ENCODE measurements at places on chromosomes 7 and 10.
A peak's percentile ranks its signal among the peaks of the same experiment; 100 is the strongest.

- no peak for DNase-seq
These were observed 240.6 kb downstream of the VTI1A start for GRCh38 chr10:112687647-112688046.

DNA sequence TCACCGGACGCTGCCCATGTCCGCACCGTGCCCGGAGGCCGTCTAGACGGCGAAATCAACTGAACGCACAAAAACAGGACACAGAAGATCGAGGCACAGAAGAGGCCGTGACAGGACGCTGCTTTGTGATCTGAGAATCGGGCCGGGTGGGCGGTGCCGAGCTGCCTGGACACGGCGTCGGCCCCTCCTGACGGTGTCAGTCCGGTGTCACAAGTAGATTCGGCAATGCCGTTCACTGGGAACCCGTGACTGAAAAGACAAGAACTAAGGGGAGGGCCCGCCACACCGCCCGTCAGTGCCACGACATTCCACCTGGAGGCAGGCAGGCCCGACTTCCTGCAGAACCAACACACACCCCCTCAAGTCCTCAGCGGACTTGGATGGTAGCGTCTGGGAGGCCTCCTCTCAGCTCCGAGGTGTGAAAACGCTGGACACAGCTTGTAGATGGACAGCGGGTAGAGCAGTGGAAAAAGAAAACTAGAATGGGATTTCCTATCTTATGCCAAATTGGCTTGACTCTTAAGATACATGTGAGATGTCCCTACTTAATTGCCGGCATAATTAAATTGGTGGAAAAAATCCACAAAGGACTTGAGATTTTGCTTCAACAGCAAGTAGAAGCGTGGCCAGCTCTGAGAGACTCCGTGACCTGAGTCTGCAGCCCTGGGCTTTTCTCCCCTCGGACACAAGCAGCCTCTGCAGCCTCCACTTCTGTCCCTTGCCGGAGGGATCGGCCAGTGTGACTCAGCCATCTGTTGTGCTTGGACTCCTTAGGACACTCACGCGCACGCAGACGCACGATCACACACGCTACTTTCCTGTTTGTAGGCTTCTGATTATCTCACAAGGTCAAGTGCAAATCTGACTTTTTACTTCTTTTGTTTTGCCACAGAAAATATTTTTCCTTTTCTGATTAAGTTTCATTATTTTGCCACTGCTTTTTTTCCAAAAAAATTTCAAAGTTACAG is 269.0 kb downstream of the DIP2C start:
- DNase-seq, result no peak

GRCh38 chr7:28815928-28816373 is 142.2 kb downstream of the TRIL start:
- no peak for DNase-seq

GRCh38 chr10:45463244-45464116 is 89.5 kb downstream of the ALOX5 start:
- no peak for DNase-seq

- no peak for DNase-seq
These were observed 689 bp upstream of the GTPBP4 start for GRCh38 chr10:987620-987869.

DNA sequence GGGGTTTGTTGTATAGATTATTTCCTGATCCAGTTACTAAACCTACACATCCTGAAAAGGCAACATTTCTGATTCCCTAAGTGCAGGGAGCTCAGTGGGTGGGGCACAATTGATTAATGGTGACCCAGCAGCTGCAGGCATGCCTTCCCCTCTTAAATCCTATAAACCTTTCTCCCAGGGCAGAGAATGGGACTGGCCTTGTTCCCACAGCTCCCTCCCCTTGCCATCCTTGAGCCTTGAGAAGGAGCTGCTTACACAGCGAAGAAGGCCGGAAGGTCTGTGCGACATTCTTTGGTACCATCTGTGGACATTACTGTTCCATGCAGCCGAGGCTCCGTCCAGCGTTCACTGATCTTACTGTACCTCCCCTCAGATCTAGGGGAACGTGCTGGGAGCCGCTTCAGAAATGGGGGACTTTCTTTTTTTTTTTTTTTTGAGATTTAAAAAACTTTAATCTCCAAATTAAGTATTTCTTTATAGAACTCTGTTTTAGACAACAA is 14.3 kb downstream of the KLF6 start:
- DNase-seq, result peak; percentile 34

- DNase-seq, result no peak
These were observed 953.3 kb downstream of the XPNPEP1 start for GRCh38 chr10:108970016-108970415.

GRCh38 chr10:661597-662222 is 27.8 kb downstream of the DIP2C start:
- DNase-seq, result no peak

DNA sequence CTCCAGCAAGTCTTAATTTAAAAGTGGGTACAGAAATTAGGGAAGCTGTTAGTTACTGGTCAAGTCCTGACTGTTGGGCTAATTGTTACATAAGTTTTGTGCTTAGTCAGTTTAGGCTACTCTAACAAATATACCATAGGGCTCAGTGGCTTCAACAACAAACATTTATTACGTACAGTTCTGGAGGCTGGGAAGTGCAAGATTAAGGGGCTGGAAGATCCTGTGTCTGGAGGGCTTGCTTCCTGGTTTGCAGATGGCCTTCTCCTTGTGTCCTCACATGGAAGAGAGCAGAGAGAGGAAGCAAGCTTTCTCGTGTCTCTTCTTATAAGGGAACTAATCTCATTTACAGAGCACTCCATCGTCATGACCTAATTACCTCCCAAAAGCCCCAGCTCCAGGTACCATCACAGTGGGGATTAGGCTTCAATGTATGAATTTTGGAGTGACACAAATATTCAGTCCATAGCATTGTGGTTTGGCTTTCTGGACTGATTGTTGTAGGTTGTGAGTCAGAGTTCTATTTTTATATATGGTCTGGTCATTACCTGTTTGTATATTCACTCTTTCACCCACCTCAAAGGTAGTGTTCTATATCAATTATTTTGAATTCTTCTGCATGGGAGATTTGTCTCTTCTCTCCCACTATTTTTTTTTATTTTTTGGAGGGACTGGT is 17.1 kb downstream of the ST7 start:
- DNase-seq, result no peak

DNA sequence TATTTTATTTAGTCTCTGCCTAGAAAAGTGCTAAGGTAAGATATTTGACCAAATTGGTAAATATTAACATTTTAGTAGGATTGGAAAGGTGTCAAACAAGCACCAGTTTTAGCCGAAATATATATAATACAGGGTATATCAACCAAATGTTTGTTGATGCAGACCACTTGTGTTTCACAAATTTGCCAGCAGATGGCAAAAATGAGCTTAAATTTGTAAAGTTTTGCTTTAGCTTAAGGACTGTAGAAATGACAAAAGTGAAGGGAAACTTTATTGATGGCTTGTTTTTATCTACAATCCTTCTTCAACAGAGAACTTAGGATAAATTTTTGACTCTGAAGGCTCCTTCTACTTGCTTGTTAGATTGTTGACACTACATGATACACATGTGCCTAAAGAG is 4.8 kb upstream of the POLR1F start:
- peak; percentile 68 for DNase-seq

GRCh38 chr10:79209340-79209739 is 137.9 kb upstream of the PPIF start:
- DNase-seq, result no peak

GRCh38 chr10:11396311-11396955 is 215.0 kb downstream of the USP6NL start:
- DNase-seq, result no peak

DNA sequence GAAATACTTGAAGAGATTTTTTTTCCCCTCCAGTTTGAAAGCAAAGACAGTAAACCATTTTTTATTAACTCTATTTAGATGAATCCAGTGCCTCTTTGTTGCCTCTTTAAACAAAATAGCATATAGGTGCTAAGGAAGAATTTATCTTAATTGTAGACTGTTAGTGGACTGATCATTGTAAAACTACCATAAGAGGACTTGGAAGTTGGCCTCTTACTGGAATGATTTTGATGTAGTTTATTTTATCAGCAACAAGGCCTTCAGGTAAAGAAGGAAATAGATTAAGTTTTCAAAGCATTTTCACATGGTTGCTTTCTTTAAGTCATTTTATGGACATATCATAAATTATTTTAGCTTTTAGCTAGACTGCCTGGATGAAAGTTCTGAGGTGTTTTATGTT is 53.2 kb downstream of the KLHDC10 start:
- no peak for DNase-seq

DNA sequence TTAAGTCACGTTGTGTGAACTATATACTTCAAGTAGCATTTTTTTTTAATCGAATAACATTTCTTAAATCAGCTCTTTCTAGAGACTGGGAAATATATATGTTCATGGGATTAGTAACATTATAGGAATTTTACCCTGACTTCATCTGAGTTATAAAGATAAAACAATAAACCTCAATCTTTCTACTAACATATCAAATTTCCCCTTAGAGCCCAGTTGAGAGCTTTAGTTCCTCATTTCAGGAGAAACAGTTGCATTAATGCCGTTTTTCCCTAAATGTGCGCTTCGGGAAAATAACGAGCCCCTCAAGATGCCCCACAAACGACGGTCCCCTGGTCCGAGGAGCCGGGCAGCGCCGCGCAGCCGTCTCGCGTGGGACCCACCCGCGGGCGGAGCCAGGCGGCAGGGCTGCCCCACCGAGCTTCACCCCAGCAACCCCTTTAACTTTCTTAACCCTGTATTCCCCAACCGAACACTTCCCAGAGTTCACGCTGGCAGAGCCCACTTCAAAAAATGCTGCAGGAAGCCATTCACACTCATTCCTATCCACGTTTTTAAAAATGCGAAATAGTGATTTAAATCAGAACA is 152.5 kb upstream of the YAE1 start:
- DNase-seq, result no peak

DNA sequence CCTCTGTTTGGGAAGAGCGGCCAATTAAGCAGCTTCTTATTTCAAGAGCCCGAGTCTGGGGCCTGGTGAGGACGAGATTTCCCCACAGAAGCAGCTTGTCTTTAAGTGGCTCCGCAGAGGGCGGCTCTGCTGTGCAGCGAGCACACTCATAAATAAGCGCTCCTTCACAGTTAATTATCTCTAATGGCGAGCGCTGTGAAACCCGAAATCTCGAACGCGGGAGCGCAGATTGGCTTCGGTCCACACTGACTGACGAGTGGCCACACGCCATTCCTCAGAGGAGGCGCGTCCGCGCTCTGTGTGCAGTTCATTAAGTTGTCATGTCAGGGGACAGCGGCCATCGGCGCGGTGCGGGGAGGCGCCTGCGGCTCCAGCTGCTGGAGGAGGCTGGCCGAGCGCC is 560.9 kb downstream of the DNAJB6 start:
- DNase-seq, result no peak

- DNase-seq, result no peak
These were observed 3.8 kb upstream of the KAT6B start for GRCh38 chr10:74822521-74823089.

GRCh38 chr7:100682228-100682741 is 8.7 kb downstream of the GNB2 start:
- DNase-seq, result no peak

GRCh38 chr7:154862153-154862791 is 140.7 kb downstream of the PAXIP1 start:
- no peak for DNase-seq

DNA sequence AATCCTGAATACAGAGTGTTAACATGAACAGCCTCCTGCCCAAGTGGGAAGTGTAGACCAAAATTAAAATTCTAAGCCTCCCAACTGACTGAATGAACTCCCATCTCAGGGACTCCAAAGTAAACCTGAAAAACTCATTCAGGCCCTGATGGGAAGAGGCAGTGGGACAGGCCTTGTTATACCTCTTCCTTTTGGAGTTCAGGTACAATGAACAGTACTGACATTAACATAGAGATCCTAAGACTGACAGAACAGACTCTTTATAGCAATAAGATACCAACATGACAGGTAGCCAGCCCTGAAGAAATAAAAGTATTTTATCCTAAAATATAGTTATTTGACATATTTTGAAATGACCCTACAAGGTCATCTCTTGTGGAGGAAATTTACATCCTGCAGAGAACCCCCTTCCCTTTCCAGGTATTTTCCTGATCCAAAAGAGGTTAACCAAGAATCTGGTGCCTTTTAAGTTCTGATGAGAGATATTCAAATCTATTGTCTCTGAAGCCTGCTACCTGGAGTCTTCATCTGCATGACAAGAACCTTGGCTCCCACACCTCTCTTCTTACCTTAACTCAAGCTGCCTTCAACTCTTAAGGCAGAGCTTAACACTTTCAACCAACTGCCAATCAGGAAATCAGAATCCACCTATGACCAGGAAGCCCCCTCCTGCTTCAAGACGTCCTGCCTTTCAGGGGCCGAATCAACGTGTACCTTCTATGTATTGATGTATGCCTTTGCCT is 103.3 kb upstream of the PFKP start:
- no peak for DNase-seq

- no peak for DNase-seq
These were observed 2.5 kb upstream of the ITIH2 start for GRCh38 chr10:7700577-7701125.

GRCh38 chr7:113071465-113071864 is 15.2 kb downstream of the GPR85 start:
- DNase-seq, result no peak

GRCh38 chr10:5447611-5448071 is 35.3 kb downstream of the NET1 start:
- peak; percentile 45 for DNase-seq

- DNase-seq, result no peak
These were observed 14.6 kb upstream of the C10orf71 start for GRCh38 chr10:49284356-49284755.

DNA sequence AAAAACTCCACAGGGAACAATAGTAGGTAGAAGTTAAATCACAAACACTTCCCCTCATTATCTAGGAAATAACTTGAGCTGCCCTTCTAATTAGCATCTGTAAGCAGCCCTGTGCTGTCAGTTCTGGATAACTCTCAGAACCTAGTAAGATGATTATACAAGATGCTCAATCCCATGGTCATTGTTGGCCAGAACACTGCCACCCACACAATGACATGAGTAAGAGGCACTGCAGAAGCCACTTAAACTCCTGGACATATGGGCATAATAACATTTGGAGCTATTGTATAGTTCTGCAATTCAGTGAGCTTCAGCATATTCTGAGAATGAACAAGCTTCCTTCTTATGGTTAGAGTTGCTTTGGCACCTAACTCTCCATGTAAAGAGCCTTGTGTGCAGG is 153.8 kb downstream of the PLPP4 start:
- DNase-seq, result no peak

DNA sequence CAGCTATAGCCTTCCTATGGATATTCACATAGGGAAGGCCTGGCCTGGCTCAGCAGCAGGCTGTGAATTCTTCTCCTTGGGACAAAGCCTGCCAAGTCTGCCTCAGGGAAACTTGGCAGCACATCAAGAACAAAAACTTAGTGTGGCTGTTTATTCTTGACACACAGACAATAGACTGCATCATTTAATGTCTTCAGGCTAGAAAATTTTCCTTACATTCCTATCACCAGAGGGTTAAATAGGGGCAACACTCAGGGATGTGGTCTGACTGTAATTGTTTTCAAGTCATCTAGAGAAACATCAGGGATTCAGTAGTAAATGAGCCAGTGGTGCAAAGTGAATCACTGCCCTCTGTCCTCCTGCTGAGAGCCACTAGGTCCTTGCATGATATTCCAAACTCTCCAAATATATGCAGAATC is 137.3 kb downstream of the SEMA3C start:
- DNase-seq, result no peak

Measured in CD4-positive, alpha-beta T cell treated with Interleukin-12 subunit alpha and Interleukin-12 subunit beta, for 1 hour (primary cell).